Psoas muscle (tissue), 8 donors: ENCODE measurements at places on chromosomes 2 and 18. TPM values are rescaled to one million over a fixed set of nuclear protein-coding genes. Genes with fewer than 3 reads are reported as not detected.

Gene SOWAHC
- 0.86 TPM for total RNA-seq

Gene MBP
- 71.4 TPM for total RNA-seq

Gene IAH1
- 49.9 TPM for total RNA-seq

DNA sequence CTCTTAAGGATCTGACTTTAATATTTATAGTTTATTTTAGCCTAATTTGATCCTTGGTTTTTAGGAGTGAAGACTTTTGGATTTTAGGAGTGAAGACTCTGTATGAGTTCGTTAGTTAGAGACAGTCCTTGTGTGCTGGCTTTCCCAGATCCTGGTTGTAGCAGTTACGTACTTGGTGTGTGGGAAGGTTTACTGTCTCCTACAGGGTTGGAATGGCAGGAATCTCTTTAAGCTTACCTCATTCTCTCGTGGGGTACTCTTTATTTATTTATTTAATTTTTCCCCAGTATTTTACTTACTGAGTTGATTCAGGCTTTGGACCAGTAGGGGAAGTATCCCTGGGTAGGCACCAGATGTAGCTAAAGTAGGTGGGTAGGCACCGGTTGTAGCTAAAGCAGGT is 1.8 kb upstream of the CXCR2 start:
- H3K27me3 ChIP-seq: no peaks in the 10 kb centered on the region
- DNase-seq: no peak
- H3K4me3 ChIP-seq: no peak overlapping the region
- no peaks in the 10 kb centered on the region for H3K36me3 ChIP-seq

DNA sequence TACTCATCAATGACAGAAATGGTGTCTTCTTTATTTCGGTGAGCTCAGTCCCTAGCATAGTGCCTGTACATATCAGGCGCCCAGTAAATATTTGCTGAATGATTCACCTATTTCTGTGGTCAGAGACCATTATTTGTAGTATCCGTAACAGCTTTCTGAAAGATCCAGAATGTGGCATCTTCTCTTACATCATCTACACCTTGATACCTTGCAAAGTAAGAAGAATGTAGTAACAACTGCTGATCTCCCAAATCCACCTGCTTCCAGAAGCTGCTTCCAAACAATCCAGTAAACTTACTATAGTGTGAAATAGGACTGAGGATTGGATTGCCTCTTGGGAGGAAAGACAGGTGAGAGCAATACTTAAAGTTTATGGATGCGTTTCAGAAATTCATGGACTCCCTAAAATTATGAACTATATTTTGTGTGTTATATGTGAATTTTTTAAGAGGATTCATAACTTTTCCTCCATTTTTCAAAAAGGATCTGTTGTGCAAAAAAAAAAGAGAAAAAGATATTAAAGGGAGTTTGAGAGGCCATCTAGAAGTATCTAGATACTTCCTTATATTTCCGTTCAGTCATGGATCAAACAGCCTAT is 945 bp upstream of the ASXL2 start:
- H3K4me3 ChIP-seq: peak overlapping the region; percentile 94
- no peaks in the 10 kb centered on the region for H3K36me3 ChIP-seq
- no peak for DNase-seq
- H3K27ac ChIP-seq: peak overlapping the region; percentile 94

DNA sequence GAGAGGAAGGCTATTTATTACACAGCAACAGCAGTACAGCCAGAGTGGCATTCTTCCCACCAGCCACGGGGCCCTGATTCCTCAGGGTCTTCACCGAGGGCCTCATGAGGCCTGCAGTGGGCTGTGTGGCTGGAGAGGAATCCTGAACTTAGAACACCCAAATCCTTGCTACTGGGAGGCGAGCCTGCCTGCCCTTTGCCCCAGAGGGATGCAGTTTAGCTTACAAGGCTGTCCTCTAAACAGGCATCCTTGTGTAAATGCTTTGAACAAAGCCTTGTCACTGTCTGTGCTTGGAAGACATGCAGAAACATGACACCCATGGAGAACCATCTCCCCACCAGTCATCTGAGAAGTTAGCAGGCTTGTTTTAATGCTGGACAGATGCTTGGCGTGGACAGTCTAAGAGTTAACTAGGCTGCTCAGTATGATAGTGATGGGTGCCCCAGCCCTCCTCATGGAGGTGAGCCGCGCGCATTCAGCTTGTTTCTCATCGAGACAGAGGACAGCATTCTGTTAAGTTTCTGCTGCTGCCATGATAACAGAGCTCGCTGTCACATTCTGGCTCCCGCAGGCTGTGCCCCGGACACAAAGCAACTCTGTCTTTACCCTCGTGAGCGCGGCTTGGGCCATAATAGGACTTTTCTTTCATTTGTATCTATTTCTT is 42.9 kb downstream of the ADI1 start:
- H3K27me3 ChIP-seq: no peaks in the 10 kb centered on the region
- peak overlapping the region; percentile 22 for H3K4me3 ChIP-seq
- peaks cover 37% of the 10 kb centered on the region for H3K36me3 ChIP-seq
- peak overlapping the region; percentile 81 for H3K27ac ChIP-seq
- H3K4me1 ChIP-seq: peaks cover 40% of the 10 kb centered on the region
- DNase-seq: peak; percentile 59

GRCh38 chr2:226581004-226581403 is 218.6 kb downstream of the IRS1 start:
- H3K36me3 ChIP-seq: no peaks in the 10 kb centered on the region
- H3K4me3 ChIP-seq: no peak overlapping the region
- H3K4me1 ChIP-seq: peaks cover 19% of the 10 kb centered on the region

DNA sequence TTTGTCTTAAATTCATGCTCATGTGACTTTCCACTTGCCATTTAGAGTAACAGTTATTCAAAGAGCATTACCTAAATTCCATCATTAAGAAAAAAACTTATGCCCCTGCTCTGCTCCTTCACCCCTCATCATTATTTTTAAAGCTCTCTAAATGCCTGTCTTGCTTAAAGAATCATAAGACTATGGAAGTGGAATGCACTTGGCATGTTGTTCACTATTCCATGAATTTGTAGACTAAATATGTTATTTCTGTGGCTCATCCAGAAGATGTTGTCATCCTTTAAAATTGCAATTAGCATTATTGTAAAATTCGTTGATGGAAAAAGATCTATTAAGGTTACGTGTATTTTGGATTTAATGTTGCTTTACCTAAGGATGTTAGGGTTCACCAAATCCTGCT is 61.8 kb downstream of the FMNL2 start:
- H3K27me3 ChIP-seq: no peaks in the 10 kb centered on the region
- H3K4me1 ChIP-seq: peaks cover 53% of the 10 kb centered on the region
- no peaks in the 10 kb centered on the region for H3K36me3 ChIP-seq
- no peak overlapping the region for H3K4me3 ChIP-seq

- no peaks in the 10 kb centered on the region for H3K36me3 ChIP-seq
- no peak overlapping the region for H3K4me3 ChIP-seq
- H3K4me1 ChIP-seq: no peaks in the 10 kb centered on the region
- DNase-seq: peak; percentile 36
- no peaks in the 10 kb centered on the region for H3K27me3 ChIP-seq
These were observed 158.3 kb downstream of the RTP5 start for GRCh38 chr2:242027676-242028450.

- DNase-seq: peak; percentile 34
- no peaks in the 10 kb centered on the region for H3K36me3 ChIP-seq
- H3K27me3 ChIP-seq: peaks cover 18% of the 10 kb centered on the region
- no peak overlapping the region for H3K27ac ChIP-seq
These were observed 1.3 kb downstream of the SDC1 start for GRCh38 chr2:20223407-20224163.
